ENCODE measurements at places on chromosomes 12 and 14. TPM values are rescaled to one million over a fixed set of nuclear protein-coding genes. Genes with fewer than 3 reads are reported as not detected.

HCAR3 gene
- 0.16 TPM for total RNA-seq

CRACR2A gene
- total RNA-seq, result 4.5 TPM

SLC2A14 gene
- not detected for total RNA-seq

GRCh38 chr12:51086933-51087332 is 3.5 kb upstream of the CSRNP2 start:
- DNase-seq, result no peak

GRCh38 chr14:68402525-68403101 is 390.3 kb downstream of the ZFP36L1 start:
- DNase-seq, result no peak
